ENCODE measurements at places on chromosomes 4 and X.

- no peak for DNase-seq
These were observed 21.4 kb upstream of the PLCXD1 start for GRCh38 chrX:259692-260355.

- DNase-seq = no peak
These were observed 55.6 kb upstream of the STS start for GRCh38 chrX:7091923-7092322.

GRCh38 chr4:147837435-147837834 is 105.5 kb downstream of the ARHGAP10 start:
- no peak for DNase-seq

DNA sequence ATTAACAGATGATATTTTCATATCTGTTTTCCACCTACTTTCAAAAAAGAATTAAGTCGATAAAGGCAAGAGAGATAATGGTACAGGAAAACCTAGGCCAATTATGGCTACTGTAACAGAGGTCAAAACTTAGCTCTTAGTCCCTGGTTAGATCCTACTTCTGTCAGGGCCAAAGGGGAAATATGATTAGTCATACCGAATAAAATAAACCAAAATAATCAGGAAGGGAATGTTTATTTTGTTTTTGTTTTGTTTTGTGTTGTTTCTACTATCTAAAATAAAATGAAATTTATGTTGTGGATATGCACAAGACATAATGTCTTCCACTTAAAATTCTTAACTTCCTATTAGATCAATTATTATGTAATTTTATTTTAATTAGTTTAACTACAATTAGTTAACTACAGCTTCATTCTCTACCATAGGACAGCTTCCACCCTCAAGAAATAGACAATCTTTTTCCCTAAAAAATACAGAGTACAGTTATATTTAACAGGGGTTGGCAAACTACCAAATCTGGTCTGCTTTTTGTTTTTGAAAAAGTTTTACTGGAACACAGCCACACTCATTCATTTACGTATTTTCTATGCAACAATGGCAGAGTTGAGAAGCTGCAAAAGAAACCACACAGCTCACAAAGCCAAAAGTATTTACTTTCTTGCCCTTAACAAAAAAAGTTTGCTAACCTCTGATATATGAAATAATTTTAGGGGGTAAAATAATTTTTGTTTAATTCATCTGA is 25.4 kb downstream of the TMEM47 start:
- DNase-seq = no peak

GRCh38 chrX:84340968-84341367 is 153.0 kb upstream of the RPS6KA6 start:
- no peak for DNase-seq

DNA sequence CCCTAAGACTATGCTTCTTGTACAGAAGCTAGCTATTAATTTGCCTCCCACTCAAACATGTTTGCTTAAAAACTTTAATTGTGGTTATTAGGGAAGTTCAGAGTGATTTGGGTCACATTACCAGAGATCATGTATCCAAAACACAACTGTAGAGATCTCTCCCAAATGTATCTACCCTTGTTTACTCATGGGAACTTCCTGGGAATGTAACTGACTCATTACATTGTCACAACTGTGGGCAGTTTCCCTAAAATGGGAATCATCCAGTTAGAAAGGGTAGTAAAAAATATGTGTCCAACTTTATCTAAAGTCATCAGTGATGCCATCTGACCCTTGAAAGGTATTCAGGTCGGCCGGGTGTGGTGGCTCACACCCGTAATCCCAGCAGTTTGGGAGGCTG is 40.3 kb upstream of the GLRA3 start:
- DNase-seq = no peak

GRCh38 chr4:159368320-159368719 is 265.4 kb downstream of the RAPGEF2 start:
- DNase-seq = no peak

DNA sequence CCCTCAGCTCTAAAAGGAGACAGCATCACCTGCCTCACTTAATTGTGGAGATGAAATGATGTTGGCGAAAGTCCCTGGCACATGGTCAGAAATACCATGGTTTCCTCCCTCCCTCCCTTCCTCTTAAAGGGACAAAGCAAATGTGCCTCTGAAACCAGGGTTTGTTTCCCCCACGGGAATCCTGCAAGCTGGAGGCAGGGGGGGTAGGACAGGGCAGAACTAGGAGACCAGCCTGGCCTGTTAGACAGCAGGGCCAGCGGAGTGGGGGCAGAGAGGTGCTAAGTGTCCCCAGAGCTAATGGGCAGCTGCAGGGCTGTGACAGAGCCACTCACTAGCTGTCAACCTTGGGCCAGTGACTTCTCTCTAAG is 5.7 kb downstream of the RTL5 start:
- no peak for DNase-seq

DNA sequence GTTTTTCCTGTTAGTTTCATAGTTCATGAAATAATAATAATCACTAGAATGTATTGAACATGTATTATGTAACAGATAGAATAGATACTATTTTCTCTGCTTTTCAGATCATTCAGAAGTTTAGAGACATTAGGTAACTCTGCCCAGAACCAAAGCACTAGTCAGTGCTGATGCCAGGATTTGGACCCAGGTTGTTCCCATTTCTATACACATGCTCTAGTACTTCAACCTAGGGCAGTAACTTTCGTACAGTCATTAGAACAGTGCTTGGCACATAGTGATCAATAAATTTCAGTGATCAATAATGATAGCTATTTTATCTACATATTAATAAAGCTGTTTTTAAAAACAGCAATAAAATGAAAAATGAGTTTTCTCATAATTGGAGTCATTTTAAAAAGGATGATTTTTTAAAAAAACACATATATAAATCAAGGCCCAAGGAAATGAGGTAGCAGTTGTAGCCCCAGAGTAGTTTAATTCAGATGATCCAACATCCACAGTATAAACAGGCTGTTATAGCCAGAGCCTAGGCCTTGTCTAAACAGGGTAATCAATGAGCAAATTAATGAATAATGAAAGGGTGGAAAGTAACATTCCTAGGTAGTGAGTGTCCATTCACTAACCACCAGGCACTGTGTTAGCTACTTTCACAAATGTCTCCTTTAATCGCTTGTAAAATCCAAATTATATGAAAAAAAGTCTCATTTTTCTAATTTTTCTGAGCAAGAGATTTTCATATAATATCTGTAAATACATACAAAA is 25.6 kb downstream of the TXK start:
- DNase-seq = no peak

DNA sequence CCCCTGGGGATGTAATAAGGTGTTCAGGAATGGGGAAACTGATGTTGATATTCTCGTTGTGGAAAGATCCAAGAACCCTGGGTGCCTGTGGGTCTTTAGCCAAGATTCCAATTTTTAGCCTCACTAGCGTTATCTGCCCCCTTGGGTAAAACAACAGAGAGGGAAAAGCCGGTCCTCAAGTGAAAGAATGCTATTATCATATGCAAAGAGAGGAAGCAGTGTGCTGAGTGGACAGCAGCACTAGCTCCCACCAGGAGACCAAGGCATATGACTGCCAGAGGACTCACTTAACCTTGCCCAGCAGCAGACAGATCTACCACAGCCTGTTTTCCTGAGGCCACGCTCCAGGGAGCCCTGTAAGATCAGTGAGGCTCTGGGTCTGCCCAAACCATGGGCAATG is 257.9 kb upstream of the CPEB2 start:
- DNase-seq = no peak

GRCh38 chrX:69137371-69138117 is 27.7 kb downstream of the PJA1 start:
- DNase-seq = no peak
